ENCODE measurements at places on chromosomes 6 and 20.

DNA sequence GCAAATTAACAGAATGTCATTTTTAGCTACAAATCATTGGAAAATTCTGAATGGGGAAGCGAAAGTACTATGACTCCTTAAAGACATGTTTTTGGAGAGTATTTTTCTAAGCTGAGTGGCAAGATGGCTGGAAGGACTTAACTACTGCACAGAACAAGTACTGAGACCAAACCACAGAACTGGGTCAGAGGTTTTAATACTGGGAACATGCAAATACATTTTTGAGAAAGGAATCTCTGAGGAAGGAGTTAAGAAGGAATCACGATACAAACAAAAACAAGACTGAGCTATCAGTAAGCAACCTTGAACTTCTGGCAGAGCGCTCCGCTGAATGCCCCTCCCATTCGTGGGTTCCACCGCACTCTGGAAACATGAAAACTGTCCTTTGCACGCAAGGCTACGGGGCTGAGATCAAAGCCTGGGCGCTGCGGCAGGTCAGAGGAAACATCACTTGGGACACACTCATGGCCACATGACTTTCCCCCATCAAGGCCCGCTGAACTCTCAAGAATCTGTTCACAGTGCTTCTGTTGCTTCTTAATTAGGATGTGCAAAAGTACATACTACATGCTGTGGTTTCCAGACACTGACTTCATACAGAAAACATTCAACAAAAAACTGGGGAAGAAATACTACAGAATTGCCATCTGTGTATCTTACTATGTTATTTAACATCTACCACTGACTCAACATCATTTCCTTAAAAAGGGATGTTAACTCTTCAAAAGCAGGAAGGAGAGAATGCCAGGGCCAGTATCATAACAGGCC is 27.8 kb downstream of the SLC23A2 start:
- DNase-seq: no peak

DNA sequence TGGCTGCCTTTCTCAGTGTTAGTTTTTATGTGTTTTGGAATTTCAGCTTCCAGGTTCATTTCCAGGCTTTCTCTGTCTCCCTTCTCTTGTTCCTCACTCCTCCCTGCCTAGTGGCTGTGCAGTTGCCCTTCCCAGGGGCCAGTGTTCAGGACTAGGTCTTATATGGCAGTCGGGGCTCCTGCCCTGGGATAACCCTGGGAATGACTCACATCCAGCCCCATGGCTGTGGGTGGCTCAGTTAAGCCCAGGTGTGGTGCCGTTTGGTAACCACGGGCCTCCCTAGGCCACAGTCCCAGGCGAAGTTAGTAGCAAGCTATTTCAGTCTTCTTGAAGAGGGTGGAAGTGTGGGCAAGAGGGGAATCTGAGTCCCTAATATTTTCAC is 57.4 kb upstream of the DDR1 start:
- no peak for DNase-seq

GRCh38 chr6:149137594-149137993 is 179.9 kb upstream of the TAB2 start:
- DNase-seq: no peak

- DNase-seq: no peak
Observed at GRCh38 chr6:148565930-148566663, 180.7 kb upstream of the UST start.

DNA sequence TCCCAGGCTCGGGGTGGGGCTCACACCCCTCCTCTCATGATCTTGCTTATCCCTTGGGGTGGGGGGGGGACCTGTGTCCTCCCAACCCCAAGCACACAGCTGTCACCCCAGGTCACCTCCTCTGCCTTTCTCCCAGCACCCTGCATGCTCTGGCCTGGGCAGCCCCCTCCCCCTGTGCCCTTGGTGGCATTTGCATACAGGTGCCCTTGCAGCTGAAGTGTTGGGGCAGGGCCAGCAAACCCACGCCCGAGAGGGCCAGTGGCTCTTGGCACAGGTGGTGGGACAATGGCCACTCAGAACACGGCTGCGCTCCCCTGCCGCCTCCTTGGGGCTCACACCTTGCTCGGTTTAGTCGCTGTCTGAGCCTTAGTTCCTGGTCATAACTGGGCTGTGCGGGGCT is 11.3 kb upstream of the MYT1 start:
- DNase-seq: no peak

DNA sequence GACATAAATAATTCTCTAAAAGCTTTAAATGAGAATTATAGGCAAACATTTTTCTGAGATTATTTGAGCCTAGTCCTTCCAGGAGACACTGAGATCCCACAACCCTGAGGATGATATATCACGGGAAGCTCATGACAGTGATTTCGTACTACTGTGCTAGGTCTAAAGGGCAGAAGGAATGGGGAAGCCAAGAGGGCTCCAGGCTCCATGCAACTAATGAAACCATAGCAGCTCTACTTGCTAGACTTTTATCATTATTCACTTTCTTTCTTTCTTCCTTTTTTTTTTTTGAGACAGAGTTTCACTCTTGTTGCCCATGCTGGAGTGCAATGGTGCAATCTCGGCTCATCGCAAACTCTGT is 57.3 kb upstream of the SGK1 start:
- DNase-seq: no peak

DNA sequence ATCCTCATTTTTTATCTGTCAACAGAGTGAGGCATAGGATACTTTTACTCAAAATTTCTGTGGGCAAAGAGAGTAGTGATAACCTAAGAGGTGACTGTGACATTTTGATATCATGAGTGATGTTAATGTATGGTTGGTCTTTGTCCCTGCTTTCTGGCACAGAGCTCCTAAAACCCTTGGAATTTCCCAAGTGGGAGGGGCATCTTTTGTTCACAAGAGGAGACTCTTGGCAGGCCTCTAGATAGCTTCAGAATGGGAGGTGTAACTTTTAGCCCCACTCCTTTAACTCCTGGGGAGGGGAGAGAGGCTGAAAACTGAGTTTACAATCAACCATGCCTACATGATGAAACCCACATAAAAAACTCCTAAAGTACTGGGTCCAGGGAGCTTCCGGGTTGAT is 527.8 kb downstream of the RFPL4B start:
- no peak for DNase-seq

- no peak for DNase-seq
Observed at GRCh38 chr6:119447921-119448320, 98.4 kb upstream of the MAN1A1 start.

GRCh38 chr6:52499026-52499425 is 77.8 kb downstream of the TRAM2 start:
- DNase-seq: no peak

- no peak for DNase-seq
Observed at GRCh38 chr6:141033101-141033500, 1099.6 kb upstream of the GJE1 start.

- no peak for DNase-seq
Observed at GRCh38 chr6:20455251-20455940, 53.7 kb downstream of the E2F3 start.

GRCh38 chr6:81892891-81893290 is 140.4 kb upstream of the TENT5A start:
- no peak for DNase-seq

DNA sequence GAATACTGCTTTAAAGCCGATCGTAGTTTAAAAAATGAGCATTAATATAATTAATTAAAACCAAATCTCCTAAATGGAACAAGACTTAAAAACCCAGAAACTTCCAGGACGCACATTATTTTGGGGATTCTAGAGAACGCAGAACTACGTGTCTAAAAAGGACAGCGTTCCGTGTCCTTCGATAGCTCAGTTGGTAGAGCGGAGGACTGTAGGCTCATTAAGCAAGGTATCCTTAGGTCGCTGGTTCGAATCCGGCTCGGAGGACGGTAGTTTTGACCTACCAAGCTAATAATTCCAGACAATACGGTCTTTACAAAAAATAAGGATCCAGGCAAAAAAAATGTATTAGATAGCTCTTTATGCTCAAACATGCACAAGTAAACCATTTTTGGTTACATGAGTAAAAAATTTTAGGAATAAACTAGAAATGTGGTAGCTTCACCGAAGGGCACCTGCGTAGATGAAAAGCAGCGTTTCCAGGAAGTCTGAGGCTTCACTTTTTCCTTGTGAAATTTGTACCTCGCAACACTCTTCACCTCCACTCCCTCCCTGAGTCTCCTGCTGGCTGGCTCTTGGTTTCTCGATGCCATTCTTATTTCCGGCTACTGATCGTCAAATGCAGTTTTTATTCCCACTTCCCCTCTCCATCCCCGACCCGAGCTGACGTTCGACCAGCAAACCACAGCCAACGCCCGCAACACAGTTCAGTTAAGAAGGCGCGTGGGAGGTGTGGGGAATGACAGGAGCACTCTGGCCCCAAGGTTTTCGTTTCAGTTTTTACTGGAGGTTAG is 19.6 kb upstream of the ABT1 start:
- DNase-seq: peak; percentile 62

GRCh38 chr6:140245296-140246040 is 871.0 kb upstream of the CITED2 start:
- no peak for DNase-seq

DNA sequence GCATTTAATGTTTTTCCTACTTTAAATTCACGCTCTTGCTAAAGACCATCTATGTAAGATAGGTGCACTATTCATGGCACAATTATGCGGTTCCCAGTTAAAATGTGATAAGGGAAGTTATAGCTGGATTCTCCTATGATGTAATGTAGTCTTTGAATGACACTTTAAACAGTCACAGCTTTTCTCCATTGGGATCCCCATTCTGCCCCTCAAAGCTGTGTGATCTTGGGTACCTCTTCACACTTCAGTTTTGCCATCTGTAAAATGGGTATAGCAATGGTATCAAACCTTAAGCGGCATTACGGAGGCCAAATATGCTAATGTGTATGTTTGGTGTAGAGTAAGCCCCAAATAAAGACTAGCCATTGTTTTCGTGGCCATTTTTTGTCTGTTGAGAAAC is 64.7 kb upstream of the ZNF217 start:
- no peak for DNase-seq

DNA sequence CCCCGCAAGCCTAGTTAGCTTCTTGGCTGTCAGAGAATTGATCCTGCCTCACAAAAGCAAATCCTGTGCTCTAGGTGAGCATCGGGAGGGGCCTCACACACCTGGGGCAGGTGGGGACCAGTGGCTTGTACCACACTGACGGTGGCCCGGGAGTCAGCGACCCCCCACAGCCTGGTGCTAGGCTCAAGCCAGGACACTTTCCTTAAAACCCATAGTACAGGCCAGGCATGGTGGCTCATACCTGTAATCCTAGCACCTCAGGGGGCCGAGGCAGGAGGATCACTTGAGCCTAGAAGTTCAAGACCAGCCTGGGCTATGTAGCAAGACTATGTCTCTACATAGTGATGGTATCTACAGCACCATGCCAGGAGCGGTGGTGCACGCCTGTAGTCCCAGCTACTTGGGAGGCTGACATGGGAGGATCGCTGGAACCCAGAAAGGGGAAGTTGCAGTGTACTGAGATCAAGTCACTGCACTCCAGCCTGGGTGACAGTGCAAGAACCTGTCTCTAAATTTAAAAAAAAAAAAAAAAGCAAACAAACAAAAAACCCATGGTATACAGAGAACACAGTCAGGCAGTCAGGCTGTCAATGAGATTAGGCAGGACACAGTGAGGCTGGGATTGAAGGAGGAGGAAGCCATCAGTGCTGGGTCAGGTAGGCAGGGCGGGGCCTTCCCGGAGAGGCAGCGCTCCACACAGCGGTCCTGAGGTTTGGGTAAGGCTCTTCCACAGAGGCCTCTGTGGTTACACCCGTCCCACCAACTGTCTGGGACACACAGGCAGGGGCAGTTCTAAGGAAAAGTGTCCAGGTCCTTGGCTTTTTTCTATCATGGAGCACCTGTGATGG is 41.3 kb downstream of the SYNJ2 start:
- DNase-seq: no peak

- no peak for DNase-seq
Observed at GRCh38 chr6:33315793-33316602, 1.5 kb downstream of the ZBTB22 start.

GRCh38 chr6:121426686-121427085 is 8.8 kb upstream of the GJA1 start:
- no peak for DNase-seq

GRCh38 chr6:149080511-149080910 is 237.0 kb upstream of the TAB2 start:
- DNase-seq: no peak

GRCh38 chr20:31418307-31418706 is 12.3 kb upstream of the DEFB121 start:
- no peak for DNase-seq

DNA sequence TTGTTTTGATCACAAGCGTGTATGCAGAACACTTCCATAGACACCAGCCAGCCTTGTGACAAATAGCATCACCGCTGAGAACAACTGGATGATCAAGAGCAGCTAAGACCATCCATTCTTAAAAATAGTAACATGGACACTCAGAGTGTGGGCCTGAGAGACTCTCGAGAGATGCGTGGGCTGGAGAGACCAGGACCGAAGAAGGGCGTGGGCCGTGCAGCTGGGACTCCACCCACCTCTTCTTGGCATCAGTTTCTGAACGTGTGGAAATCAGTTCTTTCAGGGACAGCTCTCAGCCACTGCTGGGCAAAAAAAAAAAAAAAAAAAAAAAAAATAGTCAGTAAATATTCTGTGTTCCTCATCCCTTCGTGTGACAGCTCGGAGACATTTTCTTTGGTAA is 314.5 kb upstream of the CDH4 start:
- no peak for DNase-seq

GRCh38 chr20:61169874-61170273 is 82.2 kb upstream of the CDH4 start:
- no peak for DNase-seq

- no peak for DNase-seq
Observed at GRCh38 chr6:14671261-14671681, 553.7 kb downstream of the CD83 start.

DNA sequence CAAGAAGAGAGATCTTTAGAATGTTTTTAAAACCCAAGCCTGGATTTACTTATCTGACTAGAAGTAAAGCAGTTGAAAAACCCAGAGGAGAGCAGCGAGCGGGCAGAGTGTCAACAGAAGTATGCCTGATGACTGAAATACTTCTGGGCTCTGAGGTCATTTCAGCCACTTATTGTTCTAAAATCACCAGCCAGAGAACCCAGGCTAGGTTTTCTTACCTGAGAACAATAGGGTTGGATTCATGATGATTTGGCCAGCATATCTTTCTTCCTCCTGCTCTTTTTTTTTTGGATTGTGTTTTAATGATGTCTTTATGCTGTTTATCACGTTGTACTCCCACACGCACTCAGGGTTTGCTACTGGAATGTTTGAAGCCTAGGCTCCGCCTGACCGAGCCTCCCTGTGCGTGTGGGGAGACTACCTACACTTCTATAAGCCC is 63.0 kb upstream of the KIF25 start:
- no peak for DNase-seq

GRCh38 chr6:18579869-18580268 is 192.7 kb downstream of the RNF144B start:
- no peak for DNase-seq
